NCI-H187 (cell line): ENCODE measurements at places on chromosomes 12 and 14.

DNA sequence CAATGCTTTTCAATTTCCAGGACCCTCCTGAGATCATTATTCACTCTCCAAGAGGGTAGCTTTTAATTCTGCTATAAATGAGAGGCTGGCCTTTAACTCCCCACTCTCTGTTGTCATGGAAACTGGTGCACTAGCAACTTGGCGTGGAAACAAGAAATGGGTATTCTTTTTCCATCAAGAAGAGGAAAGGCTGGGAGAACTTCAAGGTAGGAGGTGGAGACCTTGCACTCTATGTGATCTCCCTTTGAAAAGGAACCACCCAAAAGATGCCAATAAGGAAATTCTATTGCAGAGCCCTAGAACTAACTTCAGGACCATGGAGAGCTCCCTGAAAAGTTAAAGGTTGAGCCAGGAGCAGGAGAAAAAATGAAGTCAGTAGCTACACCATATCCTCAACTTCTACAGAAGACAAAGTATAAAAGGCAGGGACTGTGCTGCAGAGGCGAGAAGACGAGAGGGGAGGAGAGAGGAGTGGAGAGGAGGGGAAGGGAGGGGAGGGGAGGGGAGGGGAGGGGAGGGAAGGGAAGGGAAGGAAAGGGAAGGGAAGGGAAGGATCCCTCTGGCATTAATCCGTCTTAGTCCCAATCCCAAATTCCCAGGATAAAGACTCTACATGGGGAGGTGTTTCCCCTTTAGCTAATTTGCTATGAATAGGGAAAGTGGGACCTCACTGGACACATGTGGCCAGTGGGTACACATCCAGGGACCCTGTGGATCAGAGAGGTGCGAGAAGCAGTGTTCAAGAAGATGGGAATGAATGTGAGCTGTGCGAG lies 46.7 kb upstream of the FICD start:
- no peak for DNase-seq

DNA sequence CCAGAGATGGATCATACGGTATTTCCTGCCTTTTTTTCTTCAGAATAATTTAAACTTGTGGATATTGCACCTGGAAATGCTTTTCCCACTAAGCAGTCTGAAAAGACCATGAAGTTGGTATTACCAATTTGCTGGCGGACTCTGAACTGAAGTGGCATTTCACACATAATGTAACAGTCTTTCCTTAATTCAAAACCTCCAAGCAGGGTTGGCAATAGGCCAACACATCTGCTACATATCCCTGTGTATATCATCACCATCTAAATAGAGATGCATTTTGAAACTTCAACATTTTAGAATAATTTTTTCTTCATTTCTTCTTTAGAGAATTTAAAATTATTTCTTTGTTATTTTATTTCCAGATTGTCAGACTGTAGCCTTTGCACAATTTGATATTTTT lies 100.5 kb downstream of the TSPAN8 start:
- no peak for DNase-seq

DNA sequence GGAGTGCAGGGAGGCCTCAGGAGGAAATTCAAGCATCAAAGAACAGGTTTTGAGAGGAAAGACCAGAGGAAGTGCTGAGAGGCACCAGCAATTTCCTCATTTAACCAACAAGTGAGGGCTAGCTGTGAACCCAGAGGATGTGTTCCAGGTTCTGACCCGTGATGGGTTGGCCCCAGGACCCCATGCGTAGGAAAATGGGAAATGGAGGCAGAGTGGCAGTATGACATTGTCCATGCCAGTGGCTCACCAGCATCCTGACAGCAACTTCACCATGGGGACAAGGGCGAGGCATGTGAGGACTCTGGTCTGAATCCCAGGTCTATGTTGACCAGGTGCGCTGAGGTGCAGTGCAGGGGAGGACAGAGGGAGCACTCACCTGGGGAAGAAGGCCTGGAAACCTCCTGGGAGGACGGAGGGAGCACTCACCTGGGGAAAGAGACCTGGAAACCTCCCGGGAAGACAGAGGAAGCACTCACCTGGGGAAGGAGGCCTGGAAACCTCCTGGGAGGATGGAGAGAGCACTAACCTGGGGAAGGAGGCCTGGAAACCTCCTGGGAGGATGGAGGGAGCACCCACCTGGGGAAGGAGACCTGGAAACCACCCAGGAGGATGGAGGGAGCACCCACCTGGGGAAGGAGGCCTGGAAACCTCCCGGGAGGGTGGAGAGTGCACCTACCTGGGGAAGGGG lies 6.7 kb upstream of the CACNA2D4 start:
- no peak for DNase-seq

GRCh38 chr14:67517083-67517482 lies 16.0 kb upstream of the PLEKHH1 start:
- no peak for DNase-seq

- no peak for DNase-seq
These were observed 7.3 kb downstream of the TTC7B start for GRCh38 chr14:90808759-90809529.

GRCh38 chr12:52655720-52656124 lies 3.7 kb upstream of the KRT2 start:
- no peak for DNase-seq

DNA sequence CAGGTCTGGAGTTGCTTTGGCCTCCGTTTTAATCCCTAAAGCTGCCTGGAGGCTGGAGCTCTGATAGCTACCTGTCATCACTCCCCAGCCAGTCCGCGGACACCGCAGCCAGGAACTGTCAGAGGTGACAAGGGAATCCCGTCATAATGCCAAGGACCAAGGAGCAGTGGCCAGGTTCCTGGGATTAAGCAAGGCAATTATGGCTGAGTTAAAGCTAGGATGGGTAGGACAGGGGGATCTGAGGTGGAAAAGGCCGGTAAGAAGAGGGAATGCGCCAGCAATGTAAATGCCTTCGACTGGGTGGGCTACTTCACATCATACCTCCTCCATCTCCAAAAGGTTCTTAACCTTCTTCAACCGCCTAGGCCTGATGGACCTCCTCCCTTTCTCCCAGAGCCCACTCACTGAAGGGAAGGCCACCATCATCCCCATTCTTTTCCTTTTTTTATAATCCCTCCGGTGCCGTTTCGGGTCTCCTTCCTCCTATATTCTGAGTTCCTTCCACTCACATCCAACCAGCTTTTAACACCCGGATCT lies 1.9 kb downstream of the PPP1R3E start:
- DNase-seq: no peak

- no peak for DNase-seq
These were observed 31.8 kb downstream of the ISCA2 start for GRCh38 chr14:74525361-74525851.

DNA sequence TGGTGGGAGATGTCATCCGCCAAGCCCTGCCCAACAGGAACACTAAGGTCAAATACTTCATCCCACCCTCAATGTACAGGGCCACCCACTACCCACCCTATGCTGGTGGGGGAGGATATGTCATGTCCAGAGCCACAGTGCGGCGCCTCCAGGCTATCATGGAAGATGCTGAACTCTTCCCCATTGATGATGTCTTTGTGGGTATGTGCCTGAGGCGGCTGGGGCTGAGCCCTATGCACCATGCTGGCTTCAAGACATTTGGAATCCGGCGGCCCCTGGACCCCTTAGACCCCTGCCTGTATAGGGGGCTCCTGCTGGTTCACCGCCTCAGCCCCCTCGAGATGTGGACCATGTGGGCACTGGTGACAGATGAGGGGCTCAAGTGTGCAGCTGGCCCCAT lies 3.5 kb downstream of the B3GNT4 start:
- no peak for DNase-seq

- DNase-seq: no peak
These were observed 19.8 kb downstream of the ITPK1 start for GRCh38 chr14:93095742-93096510.

- DNase-seq: no peak
These were observed 14.2 kb downstream of the HIP1R start for GRCh38 chr12:122849352-122850047.

GRCh38 chr12:8697120-8697475 lies 693 bp upstream of the RIMKLB start:
- peak; percentile 55 for DNase-seq

DNA sequence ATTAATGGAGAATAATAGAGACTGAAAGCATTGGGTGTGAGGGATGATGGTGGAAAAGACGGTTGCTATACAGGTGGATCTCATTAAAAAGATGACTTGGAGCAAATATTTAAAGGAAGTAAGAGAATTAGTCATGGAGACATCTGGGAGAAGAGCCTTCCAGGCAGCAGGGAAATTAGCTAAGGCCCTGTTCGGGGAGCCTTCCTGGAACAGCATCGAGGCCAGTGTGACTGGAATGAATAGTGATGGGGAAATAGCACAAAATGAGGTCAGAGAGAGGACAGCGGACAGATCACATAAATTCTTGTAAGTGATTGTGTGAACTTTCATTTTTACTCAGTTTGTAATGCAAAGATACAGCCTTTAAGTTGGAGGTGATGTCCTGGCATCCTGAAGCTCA lies 842.3 kb downstream of the SLC6A15 start:
- DNase-seq: no peak

DNA sequence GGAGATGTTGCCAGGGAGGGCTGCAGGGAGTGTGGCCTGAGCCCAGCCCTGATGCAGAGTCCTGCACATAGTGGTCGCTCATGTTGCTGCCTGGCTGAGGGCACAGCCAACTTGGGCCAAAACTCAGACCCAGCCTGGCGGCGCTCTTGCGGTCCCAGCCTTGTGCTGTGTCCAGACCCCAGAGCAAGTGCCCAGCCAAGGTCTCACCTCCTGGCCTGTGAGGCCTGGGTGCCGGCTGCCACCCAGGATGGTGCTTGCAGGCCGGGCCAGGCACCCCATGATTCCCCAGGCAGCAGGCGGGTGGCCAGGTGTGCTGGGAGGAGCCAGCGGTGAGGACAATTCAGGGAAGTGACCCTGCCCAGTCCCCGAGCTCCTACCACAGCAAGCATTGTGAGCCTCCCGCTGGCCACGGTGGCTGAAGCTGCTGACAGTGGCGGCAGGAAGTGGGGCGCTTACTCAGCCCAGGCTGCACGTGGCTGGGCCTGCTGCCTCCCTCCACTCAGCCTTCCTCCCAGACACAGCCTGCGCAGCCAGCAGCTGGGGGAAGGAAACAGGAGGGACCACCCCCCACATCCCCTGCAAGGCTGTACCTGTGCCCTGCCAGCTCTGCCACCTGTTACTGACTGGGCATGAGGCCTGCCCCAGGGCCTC lies 17.7 kb upstream of the PGF start:
- no peak for DNase-seq

DNA sequence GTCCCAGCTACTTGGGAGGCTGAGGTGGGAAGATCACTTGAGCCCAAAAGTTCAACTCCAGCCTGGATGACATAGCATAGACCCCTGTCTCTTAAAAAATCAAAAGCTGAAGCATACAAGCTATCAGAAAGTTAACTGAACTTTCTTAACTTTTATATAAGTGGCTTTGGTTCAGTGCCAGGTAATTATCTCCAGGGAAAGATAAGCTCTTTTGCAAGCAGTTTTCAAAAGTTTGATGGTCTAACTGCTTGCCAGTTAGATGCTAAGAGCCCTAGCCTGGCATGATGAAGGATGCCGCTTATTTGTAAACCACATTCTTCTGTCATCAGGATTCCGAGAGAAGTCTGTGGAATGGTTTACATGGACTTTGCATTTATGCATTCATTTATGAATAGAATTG lies 409.1 kb downstream of the AEBP2 start:
- DNase-seq: no peak

DNA sequence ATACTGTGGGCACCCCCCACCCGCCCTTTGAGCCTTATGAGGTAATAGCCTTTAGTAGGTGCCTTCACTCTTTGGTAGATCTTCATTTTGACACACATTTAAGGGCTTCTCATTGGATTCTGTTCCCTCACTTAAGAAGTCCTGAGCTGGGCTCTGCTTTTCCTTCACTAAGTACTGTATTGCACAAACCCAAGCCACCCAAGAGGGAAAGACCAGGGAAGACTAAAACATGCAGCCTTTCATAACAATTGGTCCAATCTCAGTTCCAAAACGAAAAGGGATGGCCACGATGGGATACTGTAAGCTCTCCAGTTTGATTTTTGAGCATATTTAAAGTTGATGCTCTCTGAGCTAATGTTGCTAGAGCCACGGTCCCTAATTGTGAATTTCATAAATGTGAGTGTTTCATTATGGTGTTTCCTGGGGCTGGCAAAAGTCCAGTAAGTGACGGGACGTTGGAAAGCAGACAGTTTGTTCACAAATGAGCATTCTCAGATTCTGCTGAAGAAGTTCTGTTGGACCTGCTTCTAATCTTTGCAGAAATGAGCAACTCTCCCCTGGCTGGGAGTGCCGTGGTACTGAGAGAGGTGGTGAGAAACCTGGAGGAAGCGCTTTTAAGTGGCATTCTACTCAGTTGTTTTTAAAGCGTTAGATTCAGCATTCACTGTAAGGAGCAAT lies 9.4 kb downstream of the SSPN start:
- DNase-seq: no peak

- DNase-seq: no peak
These were observed 46.4 kb downstream of the TCHP start for GRCh38 chr12:109946505-109946904.

- no peak for DNase-seq
These were observed 218.8 kb upstream of the TMPO start for GRCh38 chr12:98296462-98297079.

DNA sequence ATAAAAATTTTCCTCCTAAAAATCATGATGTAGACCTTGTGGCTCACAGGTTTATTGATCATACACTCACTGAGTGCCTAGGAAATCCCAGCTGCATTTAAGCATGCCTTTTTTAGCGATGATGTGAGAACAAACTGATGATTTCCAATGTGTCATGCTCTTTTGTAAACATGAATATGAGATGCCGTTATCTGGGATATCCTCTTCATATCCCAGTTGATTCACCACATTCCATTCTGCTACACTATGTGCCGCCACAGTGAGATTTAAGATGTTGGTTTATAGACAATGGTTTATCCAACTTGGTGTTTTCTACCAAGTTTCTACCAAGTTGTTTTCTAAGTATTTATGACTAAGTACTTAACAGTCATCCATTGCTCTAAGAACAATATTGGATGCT lies 5.2 kb downstream of the OR4E1 start:
- DNase-seq: no peak

DNA sequence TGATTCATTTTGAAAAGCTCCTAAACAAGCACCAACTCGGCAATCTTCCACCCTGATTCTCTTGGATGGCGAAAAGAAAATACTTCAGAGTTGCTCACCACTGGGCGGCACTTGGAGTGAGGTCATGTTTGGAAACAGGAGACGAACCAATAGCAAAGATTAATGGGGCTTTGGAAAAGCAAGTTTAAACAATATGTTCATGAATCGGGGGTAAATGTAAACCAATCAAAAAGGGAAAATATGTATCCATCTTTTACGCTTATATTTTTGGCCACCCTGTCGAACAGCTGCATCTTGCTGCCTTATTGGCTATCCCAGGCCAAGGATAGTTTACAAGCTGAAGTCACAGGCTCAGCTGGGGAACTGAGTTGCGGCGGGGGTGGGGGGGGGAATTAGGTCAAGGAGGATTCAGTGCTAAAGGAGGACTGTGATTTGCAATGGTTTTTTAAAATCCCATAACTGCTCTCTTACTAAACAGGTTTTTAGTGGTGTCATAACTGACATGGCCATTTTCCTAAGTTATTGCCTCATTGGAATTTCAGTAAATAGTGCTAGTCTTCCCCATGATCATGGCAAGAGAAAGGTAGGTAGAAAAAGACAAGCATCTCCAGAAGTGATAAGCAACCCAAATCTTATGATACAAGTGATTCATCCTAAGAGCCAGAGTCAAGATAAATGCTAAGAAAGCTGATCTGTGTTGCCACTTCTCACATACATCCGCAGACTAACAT lies 210.6 kb downstream of the PHLDA1 start:
- DNase-seq: no peak
